GM10248 (cell line): ENCODE measurements at places on chromosomes 1 and 21.

DNA sequence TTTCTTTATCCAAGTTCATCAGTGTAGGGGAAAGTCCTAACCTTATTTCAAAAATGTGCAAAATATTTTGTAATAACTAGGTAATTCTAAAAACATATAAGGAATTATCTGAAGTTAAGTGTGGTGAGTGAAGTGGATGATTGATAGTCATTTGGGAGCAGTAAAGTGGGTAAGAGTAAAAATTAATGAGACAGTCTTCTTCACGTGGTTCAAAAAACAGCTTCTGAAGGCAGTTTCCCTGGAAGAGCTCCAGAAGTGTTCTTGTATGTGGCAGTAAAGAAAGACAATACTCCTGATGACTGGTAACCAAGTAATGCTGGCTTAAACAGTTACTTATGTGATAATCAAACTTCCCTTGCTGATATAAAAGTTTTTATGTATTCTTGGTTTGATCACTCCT lies 50.3 kb downstream of the LEPR start:
- no peak for DNase-seq

DNA sequence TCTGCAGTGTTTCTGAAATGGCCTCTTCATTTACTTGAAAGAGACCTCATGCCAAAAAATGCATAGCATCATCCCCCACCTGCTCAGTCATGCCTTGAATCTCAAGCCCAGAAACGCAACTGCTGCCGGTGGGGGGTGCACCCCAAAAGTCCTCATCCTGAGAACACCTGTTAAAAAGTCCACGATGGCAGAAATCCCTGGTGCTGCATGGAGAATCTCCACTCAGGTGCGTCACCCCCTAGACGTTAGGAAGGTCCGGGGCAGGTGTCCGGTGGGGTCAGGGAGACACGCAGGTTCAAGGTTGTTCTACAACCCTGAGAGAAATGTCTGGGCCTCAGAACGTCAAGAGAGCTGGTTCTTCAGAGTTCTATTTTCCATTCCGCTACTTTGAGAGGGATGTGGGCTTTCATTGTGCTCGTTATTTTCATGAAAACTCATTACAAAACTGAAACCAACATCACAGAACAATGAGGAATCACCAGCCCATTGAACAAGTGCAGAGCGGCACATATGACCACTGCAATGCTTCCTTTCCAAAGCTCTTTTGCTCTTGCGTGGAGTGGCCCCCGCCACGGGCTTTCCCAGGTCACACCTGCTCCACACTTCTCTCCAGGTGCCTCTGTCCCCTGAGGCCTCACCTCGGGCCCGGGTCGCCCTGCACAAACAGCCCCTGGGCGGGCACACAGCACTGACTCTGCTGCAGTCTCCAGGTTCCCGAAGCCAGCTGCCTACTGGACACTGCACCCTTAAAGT lies 201.9 kb downstream of the TOMM20 start:
- peak; percentile 81 for DNase-seq

DNA sequence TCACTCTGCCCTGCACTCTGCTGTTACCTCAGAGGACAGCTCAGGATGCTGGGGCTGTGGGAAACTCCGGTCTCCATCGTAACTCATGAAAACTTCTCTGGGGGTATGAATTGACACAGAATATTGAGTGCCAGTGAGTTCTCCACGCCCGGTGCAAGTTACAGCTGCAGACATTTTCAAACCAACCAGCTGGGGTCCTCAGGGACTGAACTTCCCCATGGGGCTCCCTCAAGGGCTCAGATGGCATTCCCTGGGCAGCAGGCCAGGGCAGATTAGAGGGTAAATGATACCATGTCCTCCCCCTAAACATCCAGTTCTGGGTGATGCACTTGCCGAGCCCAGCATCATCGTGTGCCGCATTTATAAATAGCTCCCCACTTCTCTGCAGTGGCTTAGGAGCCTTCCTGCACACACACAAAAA lies 27.8 kb upstream of the CCSAP start:
- DNase-seq: no peak

DNA sequence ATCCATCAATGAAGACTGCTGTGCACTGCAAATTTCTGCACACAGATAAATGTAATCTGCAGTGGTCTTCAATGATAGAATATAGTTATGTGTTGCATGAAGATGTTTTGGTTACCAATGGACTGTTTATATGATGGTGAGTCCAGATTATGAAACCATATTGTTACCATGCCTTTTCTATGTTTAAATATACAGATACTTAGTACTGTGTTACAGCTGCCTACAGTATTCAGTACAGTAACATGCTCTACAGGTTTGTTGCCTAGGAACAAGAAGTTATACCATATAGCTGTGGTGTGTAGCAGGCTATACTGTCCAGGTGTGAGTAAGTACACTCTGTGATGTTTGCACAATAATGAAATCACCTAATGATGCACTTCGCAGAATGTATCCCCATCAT lies 40.8 kb downstream of the SORT1 start:
- DNase-seq: no peak

GRCh38 chr1:53467391-53467790 lies 8.2 kb downstream of the DMRTB1 start:
- DNase-seq: no peak

DNA sequence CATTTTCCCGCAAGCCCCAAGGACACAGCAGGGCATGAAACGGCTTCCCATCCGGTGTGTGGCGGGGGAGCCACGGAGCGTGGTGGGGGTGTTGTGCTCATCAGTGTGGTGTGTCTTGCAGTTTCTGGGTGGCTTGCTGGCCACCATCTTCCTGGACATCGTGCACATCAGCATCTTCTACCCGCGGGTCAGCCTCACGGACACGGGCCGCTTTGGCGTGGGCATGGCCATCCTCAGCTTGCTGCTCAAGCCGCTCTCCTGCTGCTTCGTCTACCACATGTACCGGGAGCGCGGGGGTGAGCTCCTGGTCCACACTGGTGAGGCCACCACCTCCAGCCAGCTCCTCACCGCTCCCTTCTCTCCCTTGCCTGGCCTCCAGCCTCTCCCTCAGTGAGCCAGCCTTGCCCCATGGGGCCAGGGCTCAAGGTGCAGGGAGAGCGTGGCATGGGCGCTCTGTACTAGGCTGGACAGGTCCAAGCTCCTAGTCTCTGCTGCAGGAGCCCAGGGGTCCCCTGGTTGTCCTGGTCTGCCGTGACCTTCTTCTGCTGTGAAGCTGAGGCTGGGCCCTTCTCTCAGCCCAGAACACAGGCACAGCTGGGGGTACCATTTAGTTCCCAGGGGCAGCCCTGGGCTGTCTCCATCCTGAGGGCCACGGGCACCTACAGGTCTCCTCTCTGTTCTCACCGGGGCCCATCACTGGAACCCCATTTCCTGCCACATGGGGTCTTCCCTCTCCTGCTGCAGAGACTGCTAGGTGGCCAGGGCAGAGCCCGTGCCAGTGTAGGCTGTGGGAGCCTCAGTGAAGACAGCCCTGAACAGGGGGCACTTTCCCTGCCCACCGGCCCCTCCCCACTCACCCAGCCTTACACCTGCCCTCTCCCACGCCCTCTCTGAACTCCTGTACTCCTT lies 12.6 kb downstream of the AGTRAP start:
- DNase-seq: no peak

DNA sequence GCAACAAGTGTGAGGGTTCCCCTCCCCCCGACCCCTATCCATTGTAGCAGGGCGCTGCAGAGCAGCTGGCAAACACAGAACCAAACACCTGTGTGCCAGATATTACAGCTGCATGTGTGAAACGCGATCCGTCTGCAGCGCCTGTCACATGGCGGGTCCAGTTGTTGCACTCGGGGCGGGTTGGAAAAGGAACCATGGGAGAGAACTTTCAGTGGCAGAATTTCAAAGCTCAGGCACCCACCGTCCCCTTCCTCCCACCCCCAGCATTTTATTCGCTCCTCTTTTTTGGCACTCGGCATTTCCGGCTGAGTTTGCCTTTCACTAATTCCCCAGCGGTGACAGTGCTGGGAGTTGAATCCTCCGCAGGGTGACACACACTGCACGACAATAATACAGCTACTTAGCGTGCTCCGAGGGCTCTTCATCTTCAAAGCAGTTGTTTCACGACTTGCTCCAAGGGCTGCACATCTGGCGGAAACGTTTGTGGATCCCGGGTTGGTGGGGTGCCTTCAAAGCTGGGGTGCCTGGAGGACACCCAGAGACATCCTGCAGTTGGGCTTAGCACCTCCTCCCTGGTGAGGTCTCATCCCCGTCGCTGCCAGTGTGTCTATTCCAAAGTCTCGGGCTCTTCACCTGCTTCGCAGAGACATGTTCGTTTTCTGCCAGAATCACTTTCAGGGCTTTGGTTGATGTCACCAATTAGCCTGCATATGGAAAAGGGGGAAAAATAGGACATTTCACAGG lies 180.7 kb downstream of the ZBTB18 start:
- no peak for DNase-seq

- DNase-seq: no peak
These were observed 835 bp downstream of the UHMK1 start for GRCh38 chr1:162498496-162498810.

DNA sequence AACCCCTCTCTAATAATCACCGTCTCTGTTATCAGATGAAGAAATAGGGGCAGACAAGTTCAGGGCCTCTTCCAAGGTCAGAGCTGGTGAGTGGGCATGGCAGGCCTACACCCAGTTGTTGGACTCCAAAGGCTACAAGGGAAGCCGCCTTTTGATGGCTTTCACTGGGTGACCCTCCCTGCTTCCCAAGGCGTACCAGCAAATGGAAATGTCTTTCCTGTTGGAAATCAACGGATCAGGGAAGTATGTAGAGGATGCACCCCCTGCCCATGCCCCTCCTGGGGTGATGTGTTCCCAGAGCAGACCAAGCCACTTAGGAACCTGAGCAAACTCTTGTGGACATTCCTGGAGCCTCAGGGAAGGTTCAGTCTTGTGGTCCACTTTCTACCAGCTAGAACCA lies 47.4 kb downstream of the LGR6 start:
- no peak for DNase-seq

GRCh38 chr1:156081180-156081916 lies 917 bp downstream of the MEX3A start:
- no peak for DNase-seq

DNA sequence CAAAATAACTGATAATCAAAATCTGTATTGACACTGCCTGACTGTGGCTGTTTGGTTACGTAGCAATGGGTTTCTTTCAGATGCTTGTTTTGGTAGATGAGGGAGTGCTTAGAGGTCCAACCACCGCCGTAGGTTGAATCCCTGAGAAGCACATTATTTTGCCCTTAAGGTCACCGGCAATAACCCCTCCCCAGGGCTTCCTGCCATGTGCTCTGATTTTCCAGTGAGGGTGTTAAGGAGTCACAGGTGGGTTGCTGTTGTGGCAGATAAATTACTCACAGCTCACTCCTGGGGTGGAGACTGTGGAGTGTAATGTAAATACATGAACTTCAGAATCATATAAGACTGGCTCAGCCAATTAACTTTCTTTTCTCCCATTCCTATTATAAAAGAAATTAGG lies 81.5 kb upstream of the ZP4 start:
- no peak for DNase-seq

- no peak for DNase-seq
These were observed 227.8 kb downstream of the NRIP1 start for GRCh38 chr21:14836950-14837349.

DNA sequence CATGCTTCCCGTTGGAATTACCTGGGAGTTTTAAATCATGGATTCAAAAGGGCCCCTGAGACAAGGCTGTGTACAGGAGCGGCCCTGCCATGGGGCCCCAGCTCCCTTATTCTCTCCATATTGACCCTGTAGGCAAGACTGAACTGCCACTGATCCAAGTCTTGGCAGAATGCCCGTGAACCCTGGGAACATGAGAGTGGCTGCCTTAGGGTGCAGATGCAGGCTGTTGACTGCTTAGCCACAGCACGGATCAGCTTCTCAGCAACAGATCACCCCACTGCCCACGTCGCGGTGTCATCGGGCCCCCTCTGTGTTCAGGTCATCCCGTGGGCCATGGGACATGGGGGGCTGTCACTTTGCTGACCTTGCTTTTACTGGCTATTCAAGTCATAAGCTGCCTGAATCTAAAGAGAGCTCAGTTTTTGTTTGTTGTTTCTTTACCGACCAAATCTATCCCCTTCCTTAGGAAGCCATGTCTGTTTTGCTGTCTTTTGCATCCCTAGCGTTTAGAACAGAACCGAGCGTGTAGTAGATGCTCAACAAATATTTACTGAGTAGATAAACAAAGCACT lies 83.4 kb downstream of the MATN1 start:
- no peak for DNase-seq

- no peak for DNase-seq
These were observed 4.9 kb downstream of the NR1I3 start for GRCh38 chr1:161233102-161233501.

DNA sequence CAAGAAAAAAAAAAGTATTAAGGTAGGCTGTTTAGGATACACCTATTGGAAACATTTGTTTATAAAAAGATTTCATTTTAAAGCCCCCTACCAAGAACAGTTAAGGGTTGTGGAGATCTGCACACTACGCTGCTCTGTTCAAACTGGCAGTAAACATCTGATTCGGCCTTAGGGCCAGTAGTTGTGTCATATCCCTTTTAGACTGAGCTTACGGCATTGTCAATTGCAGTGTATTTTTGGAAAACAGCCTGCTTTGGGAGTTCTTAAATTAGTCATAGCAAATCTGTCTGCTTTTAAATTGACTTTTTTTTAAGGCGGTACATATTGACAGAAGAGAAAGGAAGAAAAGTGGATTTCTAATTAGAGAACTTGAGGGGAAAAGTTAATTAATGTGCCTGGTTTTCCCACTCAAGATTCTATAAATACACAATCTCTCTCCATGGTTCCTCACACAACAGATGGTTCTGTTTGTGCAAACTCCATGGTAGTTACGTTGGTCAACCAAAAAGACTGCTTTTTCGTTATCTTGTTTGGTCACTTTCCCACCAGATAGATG lies 1.7 kb upstream of the ELK4 start:
- no peak for DNase-seq

DNA sequence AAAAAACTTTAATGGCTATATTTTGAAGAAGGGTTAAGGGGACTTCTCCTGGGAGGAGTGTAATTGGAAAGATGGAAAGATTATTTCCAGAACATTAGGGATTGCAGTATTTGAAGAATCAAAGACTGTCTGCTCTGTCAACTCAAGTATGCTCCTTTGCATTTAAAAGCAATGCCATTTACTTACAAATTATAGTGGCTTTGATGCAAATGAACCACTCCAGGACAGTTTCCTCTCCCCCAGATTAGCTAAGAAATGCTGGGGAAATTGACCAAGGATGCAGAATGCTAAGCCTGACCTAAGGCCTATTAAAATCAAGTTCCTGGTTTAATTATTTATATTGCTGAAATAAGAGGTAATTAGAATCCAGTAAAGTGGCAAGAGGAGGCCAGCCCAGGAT lies 110.5 kb upstream of the CAMK1G start:
- no peak for DNase-seq

- DNase-seq: no peak
These were observed 84.9 kb downstream of the SIM2 start for GRCh38 chr21:36783612-36784374.

DNA sequence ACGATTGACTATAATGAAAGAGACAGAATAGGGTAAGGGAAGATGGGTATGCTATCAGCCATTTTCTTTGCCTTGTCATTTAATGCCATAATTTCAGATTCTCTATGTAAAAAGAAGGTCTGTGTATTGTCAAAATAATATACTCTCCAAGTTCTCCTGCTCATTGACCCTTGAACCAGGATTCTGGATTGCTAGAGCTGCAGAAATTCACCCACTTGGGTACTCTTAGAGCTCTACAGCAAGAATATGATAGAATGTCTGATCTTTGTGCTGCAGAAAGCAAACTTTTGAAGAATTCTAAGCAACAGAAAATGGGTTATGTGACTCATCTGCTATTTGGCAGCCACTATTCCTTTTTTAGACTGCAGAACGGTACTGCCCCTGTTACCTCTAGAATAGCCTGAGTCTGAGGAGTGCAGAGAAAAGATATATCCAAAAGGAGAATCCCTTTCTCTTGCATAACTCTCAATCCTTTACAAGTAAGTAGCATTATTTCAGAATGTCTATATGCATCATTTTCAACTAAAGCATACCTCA lies 78.2 kb upstream of the TENT5C start:
- DNase-seq: no peak
